ENCODE measurements at places on chromosomes 5 and 9.

DNA sequence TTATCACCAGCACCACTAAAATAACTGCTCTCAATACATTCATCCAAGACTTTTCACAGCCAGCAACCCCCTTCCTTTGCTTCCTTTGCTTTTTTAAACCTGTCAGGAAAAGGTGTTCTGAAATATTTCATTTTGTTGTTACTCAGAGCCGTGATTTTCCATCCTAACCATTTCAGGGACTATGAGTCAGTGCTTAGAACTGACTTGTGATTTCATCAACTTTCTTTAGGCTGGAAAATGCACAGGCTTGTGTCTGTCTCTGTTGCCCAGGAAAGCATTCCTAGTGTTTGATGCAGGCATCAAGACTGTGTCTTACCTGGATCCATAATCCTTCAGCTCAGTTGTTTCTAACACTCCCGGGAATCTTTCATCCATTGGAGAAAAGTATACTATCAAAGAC, 805.6 kb downstream of the BRINP1 start:
- no peak for DNase-seq

DNA sequence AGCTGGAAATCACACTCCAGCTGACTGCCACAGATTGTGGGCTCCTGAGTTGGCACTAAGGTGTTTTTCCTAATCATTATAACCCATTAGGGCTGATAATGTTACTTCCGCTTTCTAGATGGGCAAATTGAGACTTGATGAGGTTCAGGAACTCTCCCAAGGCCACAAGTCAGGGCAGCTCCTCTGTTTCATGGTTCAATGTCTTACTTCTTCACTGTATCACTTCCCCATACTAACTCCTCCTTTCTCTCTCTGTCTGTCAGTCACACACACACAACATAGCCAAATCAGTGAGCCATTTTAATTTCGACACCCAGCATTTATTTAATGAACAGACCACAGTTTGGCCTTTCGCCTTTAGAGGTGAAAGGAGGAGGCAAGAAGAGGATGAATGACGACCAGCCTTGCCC, 17.8 kb upstream of the TRAF1 start:
- no peak for DNase-seq

DNA sequence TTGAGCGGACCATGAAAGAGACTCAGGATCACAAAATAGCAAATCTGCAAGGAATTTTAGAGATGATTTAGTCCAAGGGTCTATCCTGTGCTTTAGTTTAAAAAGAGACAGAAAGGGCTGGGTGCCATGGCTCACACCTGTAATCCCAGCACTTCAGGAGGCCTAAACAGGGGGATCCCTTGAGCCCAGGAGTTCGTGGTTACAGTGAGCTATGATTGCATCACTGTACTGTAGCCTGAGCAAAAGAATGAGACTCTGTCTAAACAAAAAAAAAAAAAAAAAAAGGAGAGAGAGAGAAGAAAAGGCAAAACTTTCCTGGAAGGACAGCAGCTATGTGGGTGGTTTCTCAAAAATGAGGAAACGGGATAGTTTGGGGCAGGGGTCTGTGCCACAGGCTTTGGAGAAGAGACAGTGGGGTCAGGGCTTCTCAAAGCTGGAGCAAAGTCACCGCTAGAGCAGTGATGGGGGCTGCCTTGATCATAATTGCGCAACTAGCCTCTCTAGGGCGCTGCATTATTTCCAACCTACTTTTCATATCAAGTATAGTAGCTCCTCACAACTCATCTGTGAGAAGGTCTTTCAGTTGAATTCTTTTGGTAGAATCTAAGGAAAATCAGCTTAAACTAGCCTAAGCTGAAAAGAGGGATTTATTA, 8.5 kb upstream of the ANKH start:
- DNase-seq = no peak

DNA sequence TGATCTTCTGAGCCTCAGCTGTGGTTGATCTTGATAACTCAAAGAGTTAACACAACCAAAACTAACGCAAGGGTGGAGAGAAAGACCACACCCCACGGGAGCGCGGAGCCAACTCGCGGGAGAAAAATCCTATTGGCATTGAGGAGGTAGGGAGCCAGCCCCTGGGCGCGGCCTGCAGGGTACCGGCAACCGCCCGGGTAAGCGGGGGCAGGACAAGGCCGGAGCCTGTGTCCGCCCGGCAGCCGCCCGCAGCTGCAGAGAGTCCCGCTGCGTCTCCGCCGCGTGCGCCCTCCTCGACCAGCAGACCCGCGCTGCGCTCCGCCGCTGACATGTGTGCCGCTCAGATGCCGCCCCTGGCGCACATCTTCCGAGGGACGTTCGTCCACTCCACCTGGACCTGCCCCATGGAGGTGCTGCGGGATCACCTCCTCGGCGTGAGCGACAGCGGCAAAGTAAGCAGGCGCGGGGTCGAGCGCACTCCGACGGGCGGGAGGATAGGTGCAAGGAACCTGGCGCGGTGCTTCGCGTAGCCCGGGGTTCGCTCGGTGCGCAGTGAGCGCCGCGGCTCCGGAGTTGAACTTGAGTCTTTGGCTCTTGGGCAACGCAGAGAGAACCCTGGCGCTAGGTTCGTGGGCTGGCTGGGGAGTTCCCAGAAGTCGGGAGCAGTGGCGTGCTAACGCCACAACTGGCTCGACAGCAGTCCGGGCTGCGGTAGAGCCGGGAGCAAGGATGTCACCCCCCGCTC, at the start of gene GDA:
TSS of gene GDA (plus strand) at position 210 of the 745 bp plus-strand sequence. CDS start at position 330, 120 bp downstream.
- DNase-seq = no peak

GRCh38 chr5:119876522-119876921, 247.2 kb downstream of the FAM170A start:
- no peak for DNase-seq

GRCh38 chr9:7243838-7244237, 486.1 kb downstream of the KDM4C start:
- DNase-seq = no peak

DNA sequence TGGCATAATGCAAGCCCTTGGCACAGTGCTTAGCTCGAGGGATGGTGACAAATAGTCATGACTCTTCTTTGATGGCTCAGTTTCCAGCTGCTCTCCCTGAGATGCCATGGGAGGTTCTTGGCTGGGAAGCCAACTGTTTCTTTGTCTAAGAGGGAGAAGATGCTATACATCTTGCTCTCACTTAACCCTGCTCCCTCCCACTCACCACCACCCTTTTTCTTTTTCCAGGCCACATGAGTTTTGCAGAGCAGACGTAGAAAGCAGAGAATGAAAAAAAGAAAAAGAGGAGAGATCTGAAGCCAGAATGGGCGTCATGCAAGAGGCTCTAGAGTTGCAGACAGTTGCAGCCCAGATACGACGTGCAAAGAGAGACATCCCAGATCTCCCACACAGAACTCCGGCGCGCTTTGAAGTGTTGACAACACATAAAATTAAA, 160.5 kb downstream of the FGF18 start:
- DNase-seq = no peak

DNA sequence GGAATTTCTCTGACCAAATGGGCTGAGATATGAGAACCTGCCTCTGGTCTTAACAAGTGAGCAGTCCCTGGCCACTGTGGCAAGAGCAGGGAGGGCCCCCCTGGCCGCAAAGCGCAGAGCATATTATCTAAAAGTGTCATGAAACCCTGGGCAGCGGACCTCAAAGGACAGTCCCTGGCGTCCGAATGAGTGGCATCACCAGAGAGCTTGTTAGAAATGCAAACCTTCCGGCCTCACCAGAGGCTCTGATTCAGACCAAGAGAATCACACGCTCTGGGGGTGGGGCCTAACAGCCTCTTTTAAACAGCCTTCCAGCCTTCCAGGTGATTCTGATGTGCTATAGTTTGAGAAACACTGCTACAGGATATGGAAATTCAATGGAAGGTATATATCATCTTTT, 10.9 kb downstream of the PTPN3 start:
- no peak for DNase-seq

DNA sequence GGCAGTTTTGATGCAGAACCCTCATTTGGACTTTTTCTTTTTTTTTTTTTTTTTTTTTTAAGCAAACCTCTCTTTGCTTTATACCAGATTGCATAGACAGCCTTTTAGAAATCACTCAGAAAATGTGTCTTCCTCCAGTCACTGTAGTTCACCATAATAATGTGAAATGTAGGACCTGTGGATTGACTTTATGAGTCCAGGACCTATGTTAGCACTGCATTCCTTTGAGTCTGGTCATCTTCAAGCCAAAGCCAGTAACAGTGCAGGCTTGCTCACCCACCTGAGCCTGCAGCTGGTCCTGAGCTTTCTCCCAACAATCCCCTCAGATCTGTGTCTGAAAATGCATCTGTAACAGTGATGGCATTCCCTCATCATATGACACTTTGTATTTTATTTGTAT, 110.7 kb upstream of the NFIL3 start:
- DNase-seq = no peak

- DNase-seq = no peak
Measured at GRCh38 chr5:171711571-171711970, 74.0 kb upstream of the SMIM23 start.

GRCh38 chr5:52692039-52692438, 95.7 kb upstream of the ITGA1 start:
- DNase-seq = no peak

GRCh38 chr9:106716820-106717219, 146.1 kb upstream of the ZNF462 start:
- DNase-seq = no peak

GRCh38 chr9:119370816-119371215, 1.6 kb upstream of the BRINP1 start:
- no peak for DNase-seq

DNA sequence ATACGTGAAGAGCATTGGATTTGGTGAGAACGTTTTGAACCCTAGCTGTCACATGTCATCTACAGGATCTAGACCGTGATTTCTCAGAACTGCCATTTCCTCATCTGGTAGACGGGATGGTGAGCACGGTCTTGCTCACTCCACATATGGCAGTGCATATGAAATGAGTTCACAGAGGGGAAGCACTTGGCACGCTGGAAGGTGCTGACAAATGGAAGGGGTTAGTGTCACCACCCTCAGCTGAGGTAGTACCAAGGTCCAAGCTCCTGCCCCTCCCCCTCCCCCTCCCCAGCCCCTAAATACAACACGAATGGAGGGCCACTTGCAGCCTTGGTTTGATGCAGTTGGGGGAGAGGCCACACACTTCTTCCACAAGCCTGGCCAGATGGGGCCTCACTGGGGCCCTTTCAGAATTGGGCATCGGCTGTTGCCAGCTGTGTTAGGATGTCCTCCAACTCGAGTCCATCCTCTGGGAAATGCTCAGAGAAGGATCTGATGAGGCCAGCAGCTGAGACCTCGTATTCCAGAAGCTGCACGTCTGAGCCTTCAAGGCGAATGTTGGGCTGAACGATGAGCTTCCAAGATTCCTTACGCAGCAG, 322.4 kb downstream of the ANXA1 start:
- no peak for DNase-seq

GRCh38 chr5:39019254-39019653, 54.9 kb downstream of the RICTOR start:
- DNase-seq = no peak

DNA sequence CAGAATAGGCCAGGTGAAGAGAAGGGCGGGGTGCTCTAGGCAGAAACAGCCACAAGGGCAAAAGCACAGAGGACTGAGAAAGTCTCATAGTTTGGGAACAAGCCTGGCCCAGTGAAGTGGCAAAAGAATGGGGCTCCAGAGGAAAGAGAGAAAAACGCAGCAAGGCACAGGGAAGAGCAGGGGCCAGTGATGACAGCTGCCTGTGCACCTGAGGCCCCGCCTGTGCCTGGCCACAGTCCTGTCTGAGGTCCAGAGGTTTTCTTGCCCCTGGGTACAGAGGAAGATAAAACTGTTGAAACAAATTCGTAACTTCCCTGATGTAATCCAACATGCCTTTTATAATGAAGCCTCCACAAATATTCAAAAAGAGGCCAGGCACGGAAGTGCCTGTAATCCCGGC, 22.0 kb downstream of the FRRS1L start:
- DNase-seq = no peak

- DNase-seq = no peak
Measured at GRCh38 chr9:135706288-135706687, 4.3 kb downstream of the KCNT1 start.

DNA sequence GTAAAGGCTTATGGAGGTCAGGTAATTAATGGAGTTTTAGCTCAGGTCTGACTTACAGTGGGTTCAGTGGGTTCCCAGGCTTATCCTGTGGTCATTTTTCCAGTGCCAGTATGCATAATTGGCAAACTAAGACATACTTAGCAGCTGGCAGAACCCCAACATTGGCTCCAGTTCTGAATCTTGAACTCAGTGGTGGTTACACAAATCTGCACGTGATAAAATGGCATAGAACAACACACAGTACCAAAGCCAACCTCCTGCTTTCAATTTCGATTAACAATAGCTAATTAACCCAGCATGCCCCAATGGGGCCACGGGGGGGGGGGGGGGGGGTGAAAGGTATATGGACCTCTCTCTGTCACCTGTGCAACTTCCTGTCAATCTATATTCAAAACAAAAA, 19.0 kb upstream of the BARX1 start:
- DNase-seq = no peak

DNA sequence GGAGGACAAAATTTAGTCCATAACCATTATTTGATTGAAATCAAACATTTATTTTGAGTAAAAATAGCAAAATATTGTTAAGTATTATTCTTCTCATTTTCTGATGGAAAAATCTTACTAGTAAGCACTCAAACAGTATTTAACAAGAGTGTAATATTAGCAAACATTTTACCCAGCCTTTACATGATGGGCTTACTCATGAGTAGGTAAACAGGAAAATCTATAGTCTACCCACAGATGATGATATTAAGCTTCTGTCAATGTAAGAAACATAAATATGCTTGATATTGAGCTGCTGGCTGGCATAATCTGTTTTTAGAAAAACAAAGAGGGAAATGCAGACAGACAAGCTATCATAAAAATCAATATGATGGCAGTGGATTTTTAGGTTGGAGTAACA, 418.5 kb upstream of the COX7C start:
- no peak for DNase-seq

GRCh38 chr5:154698763-154699162, 56.4 kb upstream of the LARP1 start:
- no peak for DNase-seq

- DNase-seq = no peak
Measured at GRCh38 chr9:109476642-109477257, 21.4 kb downstream of the PTPN3 start.

DNA sequence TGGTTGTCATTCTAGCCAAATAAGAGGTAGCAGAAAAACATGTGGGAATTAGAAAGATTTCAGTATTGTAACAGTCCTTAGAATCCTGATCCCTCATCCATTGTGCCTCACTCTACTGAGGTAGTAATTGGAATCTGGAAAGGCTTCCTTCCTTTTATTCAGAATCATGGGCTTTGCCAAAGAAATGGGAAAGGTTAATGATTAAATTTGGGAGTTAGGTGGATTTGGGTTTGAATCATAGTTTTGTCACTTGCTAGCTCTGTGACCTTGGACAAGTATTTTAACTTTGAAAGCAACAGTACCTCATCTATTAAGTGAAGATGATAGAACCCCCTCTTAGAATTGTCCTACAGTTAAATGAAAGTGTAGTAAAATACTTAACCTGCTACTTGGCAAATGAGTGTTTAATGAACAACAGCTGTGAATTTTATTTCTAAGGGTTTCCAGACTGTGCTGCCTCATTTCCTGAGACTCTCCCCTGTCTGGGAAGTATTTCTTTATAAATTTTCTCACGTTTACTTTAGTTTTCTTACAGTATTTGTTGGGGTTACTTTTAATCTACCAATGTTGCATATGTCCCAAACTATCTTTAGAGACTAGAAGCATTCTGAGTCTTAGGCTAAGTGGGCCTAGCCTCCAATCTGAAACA, 11.7 kb downstream of the SPDL1 start:
- DNase-seq = no peak

- no peak for DNase-seq
Measured at GRCh38 chr9:6968271-6968670, 210.5 kb downstream of the KDM4C start.

GRCh38 chr9:17528859-17529258, 50.0 kb upstream of the SH3GL2 start:
- no peak for DNase-seq

Data from stimulated activated naive CD8-positive, alpha-beta T cell treated with anti-CD3 and anti-CD28 coated beads, Interleukin-15, amount 100 ng/mL, for 72 hours (primary cell).